ENCODE measurements at places on chromosomes 6 and 20.
A peak's percentile ranks its signal among the peaks of the same experiment; 100 is the strongest.

DNA sequence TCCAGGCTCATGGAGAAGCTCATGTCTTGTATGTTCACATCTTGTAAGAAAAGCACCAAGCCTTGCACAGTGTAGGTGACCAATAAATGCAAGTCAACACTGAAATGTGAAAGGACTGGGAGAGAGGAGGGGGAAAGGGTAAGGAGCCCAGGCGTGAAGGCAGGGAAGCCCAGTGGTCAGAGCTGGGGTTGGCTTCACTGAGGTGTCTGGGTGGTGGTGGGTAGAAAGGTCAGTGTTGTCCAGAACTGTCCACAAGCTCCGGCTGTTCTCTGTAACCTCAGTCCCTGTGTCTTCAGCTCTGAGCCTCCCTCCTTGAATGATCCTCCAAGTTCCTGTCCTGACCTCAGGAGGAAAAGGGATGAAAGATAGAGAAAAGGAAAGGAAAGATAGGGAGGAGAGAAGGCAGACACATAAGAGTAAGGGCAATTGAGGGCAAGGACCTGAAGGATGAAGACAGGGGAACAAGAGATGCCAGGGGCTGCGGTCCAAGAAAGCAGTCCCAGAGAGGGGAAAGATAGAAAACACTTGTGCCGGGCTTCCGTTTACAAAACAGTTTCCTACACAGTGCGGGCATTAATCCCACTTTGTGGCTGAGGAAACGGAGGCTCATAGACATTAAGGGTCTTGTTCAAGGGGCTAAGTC, 2.4 kb upstream of the TNXB start:
- DNase-seq = no peak

DNA sequence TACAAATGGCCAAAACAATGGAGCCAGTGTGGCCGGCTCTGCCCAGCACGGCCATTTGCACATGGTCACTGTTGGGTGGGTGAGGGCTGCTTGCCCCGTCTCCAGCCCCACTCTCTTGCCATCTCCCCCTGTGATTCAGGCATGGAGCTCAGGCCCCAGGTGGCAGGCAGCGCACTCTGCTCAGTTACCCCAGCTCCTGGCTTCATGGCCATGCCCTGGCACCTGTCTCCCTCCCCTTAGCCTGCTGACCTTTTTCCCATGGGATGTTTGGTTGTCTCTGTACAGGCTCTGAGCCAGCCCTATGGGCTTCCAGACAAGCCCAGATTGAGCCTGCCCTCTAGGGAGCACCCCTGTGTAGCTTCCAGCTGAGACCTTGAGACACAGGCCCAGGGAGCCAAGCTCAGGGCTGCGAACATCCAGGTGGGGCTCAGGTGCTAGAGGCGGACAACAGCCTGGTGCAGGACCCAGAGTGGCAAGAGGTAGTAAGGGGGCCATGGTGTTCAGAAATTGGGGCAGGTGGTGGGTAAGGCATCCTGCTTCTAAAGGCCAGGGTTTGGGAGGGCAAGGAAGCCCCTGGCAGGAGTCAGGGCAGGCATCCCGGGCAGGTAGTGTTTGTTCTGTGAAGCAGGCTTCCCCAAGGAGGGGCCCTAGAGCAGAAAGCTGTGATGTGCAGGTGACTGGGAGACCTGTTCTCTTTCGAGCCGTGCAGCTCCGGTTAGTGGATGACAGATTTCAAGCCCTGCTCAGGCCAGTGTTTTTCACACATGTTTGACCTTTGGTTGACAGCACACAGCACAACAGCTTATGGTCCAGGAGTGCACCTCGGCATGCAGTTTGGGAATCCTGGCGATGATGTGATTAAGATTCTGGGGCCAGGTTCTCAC, 17.7 kb downstream of the SYNJ2 start:
- DNase-seq = no peak

DNA sequence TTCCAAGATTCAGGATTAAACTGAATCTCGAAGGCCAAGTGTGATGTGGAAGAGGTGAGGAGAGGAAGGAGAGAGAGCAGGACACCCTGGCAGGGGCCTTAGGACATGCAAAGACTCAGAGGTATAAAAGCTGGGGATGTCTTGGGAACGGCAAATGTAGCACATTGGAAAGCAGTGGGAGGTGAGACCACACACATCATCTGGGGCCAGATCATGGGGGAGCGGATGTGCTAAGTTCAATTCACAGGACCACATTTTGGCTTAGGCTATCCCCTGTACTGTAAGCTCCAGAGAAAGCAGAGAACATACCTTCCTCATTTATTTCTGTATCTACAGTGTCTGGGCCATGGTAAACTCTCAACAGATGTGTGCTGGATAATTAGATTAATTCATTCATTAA, 59.5 kb upstream of the MBOAT1 start:
- no peak for DNase-seq

DNA sequence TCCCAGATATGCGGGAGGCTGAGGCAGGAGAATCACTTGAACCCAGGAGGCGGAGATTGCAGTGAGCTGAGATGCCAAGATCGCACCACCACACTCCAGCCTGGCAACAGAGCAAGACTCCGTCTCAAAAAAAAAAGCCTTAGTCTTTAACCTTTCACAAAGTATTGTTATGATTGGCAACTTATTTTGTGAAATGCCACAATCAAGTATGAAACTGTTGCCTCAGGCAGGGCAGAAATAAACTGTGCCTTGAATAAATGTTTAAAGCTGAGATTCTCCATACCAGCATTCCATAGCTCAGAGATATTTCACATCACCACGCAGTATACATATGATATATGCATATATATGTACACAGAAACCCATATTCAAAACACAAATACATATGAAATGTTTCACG, 120.1 kb upstream of the CCDC28A start:
- DNase-seq = no peak

- peak; percentile 30 for DNase-seq
These were observed 22.8 kb upstream of the RAB22A start for GRCh38 chr20:58286729-58287128.

- no peak for DNase-seq
These were observed 25.2 kb downstream of the LCA5 start for GRCh38 chr6:79512014-79512413.

GRCh38 chr20:46455729-46456128, 49.3 kb upstream of the ELMO2 start:
- DNase-seq = no peak

DNA sequence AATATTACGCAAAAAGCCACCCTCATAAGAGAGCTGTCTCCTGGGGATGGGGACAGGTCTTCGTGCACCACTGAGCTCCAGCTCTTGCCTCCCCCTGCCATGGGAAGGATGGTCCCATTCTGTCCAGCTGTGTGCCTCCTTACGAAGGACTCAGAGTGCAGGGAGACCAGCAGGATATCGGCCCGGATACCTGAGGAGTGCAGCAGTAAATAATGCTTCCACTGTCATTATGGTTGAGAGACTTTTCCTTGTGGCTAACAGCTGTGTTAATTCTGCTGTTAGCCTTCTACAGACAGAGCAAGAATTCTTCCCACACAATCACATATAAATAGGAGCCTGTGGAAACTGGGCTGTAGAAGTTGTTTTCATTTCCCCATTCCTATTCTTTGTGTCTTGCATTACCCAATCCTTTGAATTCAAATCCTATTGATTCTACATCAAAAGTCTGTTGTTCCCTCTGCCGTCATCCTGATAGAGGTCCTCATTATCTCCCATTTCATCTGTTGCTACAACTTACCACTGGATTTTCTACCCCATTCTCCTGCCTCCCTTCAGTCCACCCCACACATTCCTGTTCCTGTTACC, 364.6 kb upstream of the SOX4 start:
- DNase-seq = no peak

- DNase-seq = no peak
These were observed 15.0 kb downstream of the FKBP5 start for GRCh38 chr6:35673755-35674154.

- DNase-seq = no peak
These were observed 218.1 kb downstream of the TSHZ2 start for GRCh38 chr20:53190225-53190624.

DNA sequence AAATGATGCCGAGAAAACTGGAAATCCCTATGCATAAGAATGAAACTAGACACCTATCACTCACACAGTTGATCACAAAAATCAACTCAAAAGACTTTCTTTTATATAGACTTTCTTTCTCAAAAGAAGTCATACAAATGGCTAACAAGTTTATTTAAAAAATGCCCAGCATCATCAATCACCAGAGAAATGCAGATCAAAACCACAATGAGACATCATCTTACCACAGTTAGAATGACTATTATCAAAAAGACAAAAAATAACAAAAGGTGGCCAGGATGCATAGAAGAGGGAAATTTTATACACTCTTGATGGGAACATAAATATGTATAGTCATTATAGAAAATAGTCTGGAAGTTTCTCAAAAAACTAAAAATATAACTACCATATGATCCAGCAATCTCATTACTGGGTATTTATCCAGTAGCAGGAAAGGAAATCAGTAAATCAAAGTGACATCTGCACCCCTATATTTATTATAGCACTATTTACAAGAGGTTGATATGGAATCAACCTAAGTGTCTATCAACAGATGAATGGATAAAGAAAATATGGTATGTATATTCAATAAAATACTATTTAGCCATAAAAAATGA, 3.4 kb upstream of the RNF217 start:
- no peak for DNase-seq

- DNase-seq = peak; percentile 38
These were observed 72.4 kb downstream of the HFE start for GRCh38 chr6:26159357-26160273.

DNA sequence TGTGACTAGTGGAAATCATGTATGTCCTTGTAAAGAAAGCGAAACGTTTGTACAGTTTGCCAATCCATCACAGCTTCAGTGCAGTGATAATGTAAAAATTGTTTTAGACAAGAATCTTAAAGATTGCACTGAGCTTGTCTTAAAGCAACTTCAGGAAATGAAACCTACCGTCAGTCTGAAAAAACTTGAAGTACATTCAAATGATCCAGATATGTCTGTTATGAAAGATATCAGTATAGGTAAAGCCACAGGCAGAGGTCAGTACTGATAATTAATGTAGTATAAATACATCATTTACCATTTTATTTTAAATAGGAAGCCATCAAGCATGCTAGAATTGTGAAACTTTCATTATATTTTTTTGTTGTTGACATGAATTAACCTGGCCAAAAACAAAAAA, 60.9 kb upstream of the SMIM8 start:
- no peak for DNase-seq

GRCh38 chr6:119079283-119079809, 882 bp upstream of the FAM184A start:
- no peak for DNase-seq

GRCh38 chr6:75524322-75524972, 30.8 kb upstream of the FILIP1 start:
- no peak for DNase-seq

- no peak for DNase-seq
These were observed 82.6 kb upstream of the CNKSR3 start for GRCh38 chr6:154593122-154593521.

- DNase-seq = no peak
These were observed 7.5 kb downstream of the HMGN4 start for GRCh38 chr6:26545627-26546026.

- DNase-seq = no peak
These were observed 41.2 kb upstream of the PROKR2 start for GRCh38 chr20:5357946-5358345.

DNA sequence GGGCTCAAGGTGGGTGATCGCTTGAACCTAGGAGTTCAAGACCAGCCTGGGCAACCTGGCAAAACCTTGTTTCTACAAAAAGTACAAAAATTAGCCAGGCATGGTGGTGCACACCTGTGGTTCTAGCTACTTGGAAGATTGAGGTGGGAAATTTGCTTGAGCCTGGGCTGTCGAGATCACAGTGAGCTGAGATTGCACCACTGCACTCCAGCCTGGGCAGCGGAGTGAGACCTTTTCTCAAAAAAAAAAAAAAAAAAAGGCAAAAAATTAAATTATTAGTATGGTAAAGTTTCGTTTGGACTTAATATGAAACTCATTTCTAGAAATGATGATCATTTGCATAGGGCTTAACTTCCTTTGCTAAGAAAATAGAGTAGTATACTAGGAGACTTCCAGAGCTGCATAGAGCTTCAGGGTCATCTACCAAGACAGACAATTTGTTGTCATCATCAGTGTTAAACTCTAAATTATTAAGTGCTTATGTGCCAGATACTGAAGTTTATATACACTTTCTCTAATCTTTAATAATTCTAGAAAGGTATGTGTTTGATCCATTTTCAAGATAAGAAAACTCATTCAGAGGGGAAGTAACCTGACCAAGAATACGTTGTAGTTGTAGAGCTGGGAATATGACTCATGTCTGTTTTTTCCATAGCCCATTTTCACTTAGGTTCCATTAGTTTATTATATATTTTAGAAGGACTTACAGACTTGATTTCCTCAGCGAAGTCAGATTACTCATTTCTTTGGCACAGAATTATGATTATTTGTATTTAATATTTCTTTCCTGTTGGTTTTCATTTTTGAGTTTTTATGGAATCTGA, 84.5 kb downstream of the SLC16A10 start:
- DNase-seq = no peak

- no peak for DNase-seq
These were observed 262.4 kb upstream of the SUPT3H start for GRCh38 chr6:45640081-45640491.

DNA sequence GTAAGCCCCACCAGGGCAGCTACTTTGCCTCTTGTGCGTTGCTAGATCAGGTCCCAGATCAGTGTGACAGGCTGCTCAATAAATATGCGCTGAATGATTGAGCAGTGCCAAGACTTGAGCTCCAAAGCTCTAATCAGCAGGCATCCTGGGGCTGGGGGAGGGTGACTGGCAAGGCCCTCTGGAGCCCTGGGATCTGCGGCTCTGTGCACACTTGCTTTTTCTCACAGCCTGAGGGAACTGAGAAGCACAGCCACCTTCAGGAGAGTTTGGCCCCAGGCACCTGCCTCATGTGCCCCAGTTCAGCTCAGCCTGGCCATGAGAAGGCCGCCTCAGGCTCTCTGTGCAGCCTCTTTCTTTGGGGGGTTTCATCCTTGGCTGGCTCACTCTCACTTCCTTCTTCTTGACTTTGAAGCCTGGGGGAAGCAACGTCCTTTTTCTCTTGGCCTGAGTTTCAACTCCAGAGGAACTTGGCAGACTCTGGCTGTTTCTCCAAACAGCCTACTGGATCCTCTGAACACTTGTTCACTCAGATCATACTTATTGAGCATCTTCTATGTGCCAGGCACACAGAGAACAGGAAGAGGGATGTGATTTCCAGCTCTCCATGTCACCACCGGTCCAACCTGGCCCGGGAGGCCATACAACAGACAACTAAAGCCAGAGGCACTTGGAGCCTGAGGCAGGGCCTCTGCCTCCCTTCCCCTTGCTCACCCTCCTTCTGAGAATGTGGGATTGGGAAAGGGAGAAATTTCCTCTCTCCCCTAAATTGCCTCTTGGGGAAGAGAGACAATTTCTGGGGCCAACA, 114.0 kb downstream of the VEGFA start:
- no peak for DNase-seq

DNA sequence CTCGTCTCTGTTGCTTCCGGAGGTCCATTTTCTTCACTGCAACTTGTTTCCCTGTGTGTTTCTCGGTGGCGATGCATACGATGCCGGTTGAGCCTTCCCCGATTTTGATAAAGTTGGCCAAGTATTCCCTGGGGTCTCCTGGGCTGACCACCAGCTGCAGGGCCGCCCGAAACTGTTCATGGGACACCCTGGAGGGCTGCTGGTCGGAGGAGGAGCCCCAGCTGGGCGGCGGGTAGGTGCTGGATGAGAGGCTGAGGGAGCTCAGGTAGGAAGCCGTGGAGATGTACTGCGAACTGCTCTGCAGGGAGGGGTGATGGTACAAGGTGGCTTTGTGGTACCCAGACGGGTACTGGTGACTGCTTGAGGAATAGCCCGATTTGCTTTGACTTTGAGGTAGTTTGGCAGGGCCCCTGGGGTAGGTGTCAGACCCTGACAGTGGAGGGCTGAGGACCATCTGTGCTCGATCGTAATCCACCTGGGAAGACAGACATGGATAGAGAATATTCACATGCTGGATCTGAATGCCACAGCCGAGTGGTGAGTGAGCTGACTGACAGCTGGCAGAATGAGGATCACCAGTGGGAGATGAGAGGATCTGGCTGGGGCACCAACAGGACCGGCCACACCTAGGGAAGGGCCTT, 51.6 kb downstream of the LAMP5 start:
- no peak for DNase-seq
